Mucosa of descending colon (tissue), 3 donors: ENCODE measurements at places on chromosomes 1 and 21. TPM values are rescaled to one million over a fixed set of nuclear protein-coding genes. Genes with fewer than 3 reads are reported as not detected.

The SIM2 gene
- not detected for total RNA-seq

The RHBG gene
- not detected for total RNA-seq

The PLA2G2D gene
- total RNA-seq: not detected

The NBPF6 gene
- not detected for total RNA-seq

The SLC44A5 gene
- total RNA-seq: 1.6 TPM

The FCMR gene
- 1.6 TPM for total RNA-seq

The SYT11 gene
- 1.6 TPM for total RNA-seq

The TRAF3IP3 gene
- 6.4 TPM for total RNA-seq

The FAM163A gene
- total RNA-seq: 0.31 TPM

The HAO2 gene
- total RNA-seq: not detected

The IFFO2 gene
- total RNA-seq: 13.1 TPM

The PGLYRP3 gene
- not detected for total RNA-seq

The KDF1 gene
- total RNA-seq: 20.4 TPM

The LCE2C gene
- total RNA-seq: not detected

The KTI12 gene
- total RNA-seq: 5.4 TPM

The PTPN7 gene
- 6.1 TPM for total RNA-seq

The ANGPTL3 gene
- not detected for total RNA-seq

The FRRS1 gene
- 38.0 TPM for total RNA-seq

The ACTL8 gene
- 1.0 TPM for total RNA-seq

The ORC1 gene
- 7.6 TPM for total RNA-seq

The TPTE gene
- total RNA-seq: not detected

The DNALI1 gene
- total RNA-seq: 3.2 TPM

The NECTIN4 gene
- total RNA-seq: 4.6 TPM

The GJC2 gene
- total RNA-seq: 8.9 TPM

The OR10J1 gene
- total RNA-seq: not detected

The SH2D5 gene
- not detected for total RNA-seq

The UTS2 gene
- 0.17 TPM for total RNA-seq

The KCNJ15 gene
- not detected for total RNA-seq

The LCE1F gene
- not detected for total RNA-seq

The CACNA1S gene
- total RNA-seq: not detected

The ADAMTSL4 gene
- total RNA-seq: 37.1 TPM

The PODN gene
- 69.2 TPM for total RNA-seq

The RGSL1 gene
- not detected for total RNA-seq

The GBP7 gene
- 0.12 TPM for total RNA-seq

The DDR2 gene
- total RNA-seq: 203 TPM

The OPRD1 gene
- total RNA-seq: 0.06 TPM

The PERM1 gene
- total RNA-seq: 0.24 TPM

The IFI6 gene
- total RNA-seq: 45.4 TPM

The RPAP2 gene
- 17.1 TPM for total RNA-seq

The OR2L8 gene
- total RNA-seq: not detected

The AMY2B gene
- total RNA-seq: 21.2 TPM

The EIF2D gene
- 47.8 TPM for total RNA-seq

The CD2 gene
- total RNA-seq: 5.4 TPM
